Osteoblast (primary cell): ENCODE measurements at places on chromosomes 5 and 9.

- peak; percentile 29 for DNase-seq
Observed at GRCh38 chr5:116465411-116465810, 109.2 kb downstream of the SEMA6A start.

- DNase-seq: no peak
Observed at GRCh38 chr5:89042746-89043145, 159.8 kb upstream of the MEF2C start.

GRCh38 chr9:132694144-132694543 lies 23.9 kb downstream of the GTF3C4 start:
- DNase-seq: no peak

GRCh38 chr5:170865622-170866021 lies 3.8 kb downstream of the RANBP17 start:
- DNase-seq: no peak

DNA sequence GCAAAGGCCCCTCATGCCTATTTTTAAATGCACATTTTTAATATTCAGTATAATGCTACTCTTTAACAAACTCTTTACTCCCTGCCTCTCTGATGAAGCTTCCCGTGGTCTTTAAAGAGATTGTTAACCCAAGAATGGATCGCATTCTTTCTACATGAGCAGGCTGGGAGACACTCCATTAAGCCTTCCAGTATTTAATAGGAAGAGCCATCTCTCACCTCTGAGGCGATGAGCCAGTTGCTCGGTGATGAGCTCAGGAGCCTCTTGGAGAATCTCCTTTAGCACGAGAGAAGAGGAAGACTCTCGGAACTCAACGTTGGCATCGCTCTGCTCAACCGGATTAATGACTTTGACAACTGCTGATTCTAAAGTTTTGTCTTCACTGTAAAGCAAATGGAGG lies 59.6 kb downstream of the PRUNE2 start:
- DNase-seq: no peak
